ENCODE measurements at places on chromosomes 1 and 21.

DNA sequence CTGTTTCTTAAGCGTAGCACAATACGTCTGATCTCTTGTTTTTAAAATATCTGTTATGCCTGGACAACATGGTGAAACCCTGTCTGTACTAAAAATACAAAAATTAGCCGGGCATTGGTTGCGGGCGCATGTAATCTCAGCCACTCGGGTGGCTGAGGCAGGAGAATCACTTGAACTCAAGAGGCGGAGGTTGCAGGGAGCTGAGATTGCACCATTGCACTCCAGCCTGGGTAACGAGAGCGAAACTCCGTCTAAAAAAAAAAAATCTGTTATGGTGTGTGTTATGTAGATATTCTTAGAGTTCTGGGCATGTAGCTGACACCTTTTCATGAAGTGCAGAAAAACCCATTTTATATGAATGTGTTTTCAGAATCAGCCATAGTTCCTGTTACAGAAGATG is 38.2 kb downstream of the RABGAP1L start:
- no peak for DNase-seq

DNA sequence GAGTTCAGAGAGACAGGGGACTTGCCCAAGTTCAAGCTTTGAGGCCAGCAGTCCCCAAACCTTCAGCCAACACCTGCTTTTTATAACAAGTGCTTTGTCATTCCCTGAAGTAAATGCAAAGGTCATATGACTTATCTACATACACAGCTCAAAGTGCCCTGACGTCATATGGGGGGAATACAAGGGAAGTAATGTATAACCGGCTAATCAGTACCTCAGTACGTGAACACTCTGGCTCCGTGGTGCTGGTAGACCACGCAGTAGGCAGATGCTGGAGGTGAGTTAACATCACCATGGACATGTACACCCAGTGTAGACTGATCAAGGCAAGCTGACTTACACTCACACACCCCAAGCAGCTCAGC is 60.0 kb downstream of the BACE2 start:
- no peak for DNase-seq

GRCh38 chr21:31798842-31799704 is 67.2 kb upstream of the SCAF4 start:
- DNase-seq, result no peak

DNA sequence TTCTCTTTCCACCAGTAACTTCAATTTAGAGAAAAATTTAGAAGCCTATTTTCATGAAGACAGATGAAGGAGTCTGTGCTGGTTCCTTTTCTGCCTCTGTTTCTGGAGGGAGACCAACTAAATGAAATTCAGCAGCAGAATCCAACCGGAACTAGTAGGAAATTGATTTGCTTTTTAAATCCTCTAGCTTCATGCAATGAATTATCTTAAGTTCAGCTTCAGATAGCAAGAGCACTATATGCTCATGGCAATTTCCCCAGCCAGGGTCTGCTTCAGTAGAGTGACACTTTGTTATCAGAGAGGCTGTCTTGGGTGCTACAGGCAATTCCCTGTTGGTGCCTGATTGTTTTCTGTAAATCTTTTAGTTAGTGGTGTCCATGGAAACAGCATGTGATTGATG is 189.7 kb downstream of the SLC35F3 start:
- DNase-seq, result no peak

GRCh38 chr1:74681851-74682250 is 8.3 kb upstream of the ERICH3 start:
- no peak for DNase-seq

- DNase-seq, result no peak
These were observed 218.6 kb downstream of the SLC44A5 start for GRCh38 chr1:75392278-75392677.

DNA sequence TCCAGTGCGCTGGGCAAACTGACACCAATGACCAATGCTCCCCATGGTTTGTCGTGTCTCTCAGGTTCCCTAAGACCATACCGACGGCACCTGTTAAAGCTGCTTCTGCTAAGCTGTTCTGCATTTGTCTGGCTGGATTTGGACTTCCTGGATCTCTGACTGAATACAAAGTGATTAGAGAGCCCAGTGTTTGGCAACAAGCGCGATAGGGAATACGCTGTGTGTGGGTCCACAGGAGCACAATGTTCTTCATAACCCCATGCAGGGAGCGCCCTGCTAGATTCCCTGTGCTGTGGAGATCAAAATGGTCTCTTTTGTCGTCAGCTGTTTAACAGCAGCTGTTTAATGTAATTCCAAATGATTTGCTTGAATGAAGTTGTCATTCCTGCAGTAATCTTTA is 26.0 kb upstream of the ESRRG start:
- DNase-seq, result no peak

DNA sequence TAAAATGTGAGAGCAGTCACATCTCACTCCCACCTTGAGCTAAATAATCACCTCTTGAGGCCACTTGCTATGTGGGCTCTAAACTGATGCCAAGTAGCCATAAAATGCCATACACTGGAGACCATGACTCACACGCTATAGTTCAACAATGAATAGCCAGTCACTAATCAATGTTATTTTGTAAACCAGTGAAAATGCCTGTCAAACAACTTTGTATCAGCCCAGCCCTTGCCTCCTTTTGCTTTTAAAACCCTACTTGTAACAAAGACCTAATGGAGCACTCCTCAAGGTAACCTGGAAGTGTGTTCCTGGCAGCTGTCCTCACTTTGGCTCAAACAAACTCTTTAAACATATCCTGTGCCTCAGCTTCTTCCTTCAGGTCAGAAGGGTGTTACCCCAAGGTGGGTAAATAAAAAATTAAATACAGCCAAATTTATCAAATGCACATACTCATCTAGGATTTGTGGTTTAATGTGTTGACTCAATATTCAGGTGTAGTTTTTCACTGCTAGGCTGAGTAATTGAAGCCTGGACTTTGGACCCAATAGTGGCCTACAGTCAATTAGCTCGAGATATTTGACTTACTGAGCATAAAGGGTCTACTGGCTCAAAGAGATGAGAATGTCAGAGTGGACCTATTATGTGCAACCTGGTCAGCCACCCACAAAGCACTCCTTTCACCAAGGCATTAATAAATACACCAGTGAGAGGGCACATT is 154.3 kb downstream of the COQ8A start:
- DNase-seq, result no peak

- DNase-seq, result no peak
These were observed 29.7 kb upstream of the KDM4A start for GRCh38 chr1:43619996-43620920.

DNA sequence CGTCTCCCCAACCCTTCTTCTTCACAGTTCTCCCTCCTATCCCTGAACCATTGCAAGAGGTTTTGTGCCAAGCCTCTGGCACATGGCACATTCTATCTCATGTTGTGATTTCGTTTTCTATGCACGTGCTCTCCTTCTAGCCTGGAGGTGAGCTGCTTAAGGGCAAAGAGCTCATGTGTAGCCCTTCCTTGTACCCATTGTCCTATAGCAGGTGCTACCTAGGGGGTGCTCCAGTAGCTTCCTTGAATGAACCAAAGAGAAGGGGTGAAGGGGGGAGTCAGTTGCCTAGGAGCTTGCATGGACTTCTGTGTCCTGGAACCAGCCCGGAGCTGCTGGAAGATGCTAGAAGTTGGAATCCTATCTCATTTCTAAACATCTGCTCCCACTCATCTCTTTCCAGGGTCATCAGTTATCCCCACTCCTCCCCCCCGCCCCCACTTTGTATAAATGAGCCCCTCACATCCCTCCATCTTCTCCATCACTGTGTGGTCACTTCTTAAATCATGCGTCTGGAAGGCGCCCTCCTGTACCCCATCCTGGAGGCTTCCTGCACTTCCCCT is 535 bp upstream of the DISC1 start:
- DNase-seq, result no peak

DNA sequence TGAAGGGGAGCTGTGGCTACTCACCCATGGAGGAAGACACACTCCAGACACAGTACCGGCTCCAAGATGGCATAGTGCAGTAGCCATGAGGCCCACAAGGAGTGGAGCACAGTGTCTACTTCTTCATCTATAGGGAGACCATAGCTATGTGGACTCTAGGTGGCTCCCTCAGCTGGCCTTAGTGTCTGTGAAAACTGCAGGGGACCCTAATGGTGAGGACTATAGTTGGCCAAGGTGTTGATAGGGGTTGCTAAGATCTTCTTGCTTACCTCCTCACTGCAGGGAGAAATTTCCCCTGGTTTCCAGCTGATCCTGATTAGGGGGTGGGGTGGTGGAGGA is 58.9 kb downstream of the DIPK1A start:
- no peak for DNase-seq

GRCh38 chr1:182200025-182200812 is 138.7 kb upstream of the ZNF648 start:
- DNase-seq, result no peak

GRCh38 chr1:5734996-5735395 is 257.2 kb downstream of the NPHP4 start:
- DNase-seq, result no peak

- no peak for DNase-seq
These were observed 36.0 kb downstream of the NUAK2 start for GRCh38 chr1:205285381-205286101.

GRCh38 chr21:43805275-43805800 is 16.0 kb downstream of the RRP1 start:
- no peak for DNase-seq

DNA sequence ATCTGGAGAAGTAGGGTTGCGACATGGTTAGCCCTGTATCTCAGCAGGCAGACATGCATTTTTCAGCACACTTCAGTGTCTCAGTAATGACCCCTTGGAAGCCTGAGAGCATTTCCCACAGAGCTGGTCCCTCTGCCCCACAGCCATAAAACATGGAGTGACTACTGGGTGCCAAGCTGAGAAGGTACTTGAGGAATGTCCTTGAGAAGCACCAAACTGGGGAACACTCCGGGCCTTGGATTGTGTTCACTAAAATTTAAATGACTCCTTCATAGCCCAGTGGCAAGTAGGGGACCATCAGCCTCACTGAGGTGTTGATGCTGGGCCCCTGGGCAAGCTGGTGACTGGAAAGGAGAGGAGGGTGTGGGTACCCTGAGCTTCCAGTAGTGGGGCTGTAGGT is 54.7 kb downstream of the KCNJ6 start:
- DNase-seq, result no peak

GRCh38 chr1:222867316-222867715 is 52.5 kb downstream of the DISP1 start:
- DNase-seq, result no peak

GRCh38 chr1:33815061-33815460 is 48.8 kb upstream of the HMGB4 start:
- DNase-seq, result no peak

DNA sequence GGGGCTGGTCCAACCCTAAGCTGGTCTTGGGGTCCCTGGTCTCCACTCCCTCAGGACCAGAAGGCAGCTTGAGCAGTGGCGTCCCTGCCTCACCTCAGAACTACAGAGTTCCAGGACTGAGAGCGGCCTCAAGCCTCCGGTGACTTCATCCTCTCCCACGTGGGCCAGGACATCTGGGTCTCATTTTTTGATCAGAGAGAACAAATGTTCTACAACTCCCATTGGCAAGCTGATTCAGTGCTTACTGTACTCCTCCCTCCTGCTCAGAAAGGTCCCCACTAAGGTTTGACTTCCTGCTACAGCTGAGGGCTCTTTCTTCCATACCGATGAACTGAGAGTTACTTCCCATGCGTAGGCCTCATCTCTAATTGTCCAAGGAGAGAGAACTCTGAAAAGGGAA is 78.5 kb downstream of the PLXNA2 start:
- DNase-seq, result no peak

DNA sequence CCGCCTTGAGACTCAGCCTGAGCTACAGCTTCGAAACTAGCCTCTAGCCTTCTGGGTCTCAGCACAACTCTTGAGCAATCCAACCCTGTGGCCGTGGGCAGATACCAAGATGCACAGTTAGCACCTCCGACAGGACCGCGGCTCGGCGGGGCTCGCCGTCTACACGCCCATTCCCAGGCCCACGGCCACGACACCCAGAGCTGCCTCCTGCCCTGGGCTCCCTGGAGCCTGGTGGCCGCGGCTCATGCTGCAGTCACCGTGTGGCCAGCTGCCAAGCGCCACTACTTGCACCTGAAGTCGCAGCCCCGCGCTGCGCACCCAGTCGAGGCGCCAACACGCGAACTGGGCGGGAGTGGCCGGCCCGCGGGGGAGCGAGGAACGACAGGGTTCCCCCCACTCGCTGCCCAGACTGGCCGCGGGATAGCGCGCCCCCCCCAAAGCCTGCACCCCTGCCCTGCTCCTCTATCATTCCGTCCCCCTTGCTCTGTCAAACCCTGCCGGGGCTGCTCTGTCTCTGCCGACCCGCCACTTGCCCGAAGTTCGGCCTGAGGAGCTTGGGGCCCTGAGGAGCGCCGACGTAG is 729 bp upstream of the CDCA8 start:
- no peak for DNase-seq

DNA sequence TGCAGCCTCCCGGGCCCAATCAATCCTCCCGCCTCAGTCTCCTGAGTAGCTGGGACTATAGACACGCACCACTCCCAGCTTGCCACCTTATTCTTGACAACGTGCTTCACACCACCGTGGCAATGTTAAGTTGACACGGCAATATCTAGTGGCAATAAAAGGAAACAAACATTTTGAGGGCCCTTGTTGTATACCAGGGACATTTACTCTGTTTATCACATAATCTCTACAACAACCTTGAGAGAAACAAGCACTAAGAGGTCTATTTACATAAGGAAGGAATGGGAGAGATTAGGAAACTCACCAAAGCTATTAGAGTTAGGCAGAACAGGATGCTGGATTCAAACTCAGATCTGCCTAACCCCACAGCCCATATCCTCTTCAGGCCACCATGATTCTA is 3.1 kb downstream of the KLHDC8A start:
- no peak for DNase-seq

GRCh38 chr21:19475525-19475924 is 1071.9 kb upstream of the TMPRSS15 start:
- no peak for DNase-seq

- no peak for DNase-seq
These were observed 4.8 kb downstream of the SNIP1 start for GRCh38 chr1:37549341-37549740.

- DNase-seq, result no peak
These were observed 58.1 kb downstream of the HLCS start for GRCh38 chr21:36908260-36908908.

All from stimulated activated CD8-positive, alpha-beta memory T cell treated with anti-CD3 and anti-CD28 coated beads, Interleukin-4, amount 100 ng/mL, for 1 hour (primary cell).